ENCODE measurements at places on chromosomes 1 and 21. TPM values are rescaled to one million over a fixed set of nuclear protein-coding genes. Genes with fewer than 3 reads are reported as not detected.

The CLEC20A gene
- total RNA-seq, result not detected

- no peak for DNase-seq
Observed at GRCh38 chr1:202134645-202135172, 9.8 kb downstream of the ARL8A start.

- DNase-seq, result no peak
Observed at GRCh38 chr1:107936498-107937481, 28.2 kb downstream of the VAV3 start.

DNA sequence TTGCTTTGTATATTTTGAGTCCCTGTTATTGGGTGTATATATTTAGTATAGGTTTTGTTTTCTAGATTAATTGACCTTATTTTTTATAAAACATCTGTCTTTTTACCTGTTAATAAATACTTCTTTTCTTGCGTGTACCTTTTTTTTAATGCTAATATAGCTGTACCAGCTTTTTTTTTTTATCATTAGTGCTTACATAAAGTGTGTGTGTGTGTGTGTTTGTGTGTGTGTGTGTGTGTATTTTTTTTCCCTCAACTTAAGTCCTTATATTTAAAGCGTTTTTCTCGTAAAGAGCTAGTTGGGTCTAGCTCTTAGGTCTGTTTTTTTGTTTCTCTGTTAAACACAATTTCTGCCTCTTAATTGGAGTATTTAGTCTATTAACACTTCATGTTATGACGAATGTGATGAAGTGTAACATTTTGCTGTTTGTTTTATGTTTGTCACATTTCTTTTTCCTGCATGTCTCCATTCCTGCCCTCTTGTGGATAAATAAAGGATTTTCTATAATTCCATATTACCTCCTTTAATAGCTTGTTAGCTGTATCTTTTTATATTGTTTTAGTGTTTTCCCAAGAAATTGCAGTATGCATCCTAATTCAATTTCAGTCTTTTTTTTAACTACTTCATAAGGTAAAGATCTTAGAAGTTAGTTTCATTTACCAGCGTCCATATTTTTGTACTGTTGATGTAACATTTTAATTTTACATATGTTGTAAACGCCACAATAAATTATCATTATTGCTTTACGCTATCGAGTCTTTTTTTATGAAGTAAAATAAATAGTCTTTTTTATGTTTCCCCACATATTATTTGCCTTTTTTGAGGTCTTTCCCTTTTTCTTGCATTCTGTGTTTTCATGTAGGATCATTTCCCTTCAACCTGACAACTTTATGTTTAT is 4.3 kb downstream of the PRMT2 start:
- DNase-seq, result no peak

All from type B pancreatic cell (in vitro differentiated cells).